ENCODE measurements at places on chromosomes 3 and 15.

DNA sequence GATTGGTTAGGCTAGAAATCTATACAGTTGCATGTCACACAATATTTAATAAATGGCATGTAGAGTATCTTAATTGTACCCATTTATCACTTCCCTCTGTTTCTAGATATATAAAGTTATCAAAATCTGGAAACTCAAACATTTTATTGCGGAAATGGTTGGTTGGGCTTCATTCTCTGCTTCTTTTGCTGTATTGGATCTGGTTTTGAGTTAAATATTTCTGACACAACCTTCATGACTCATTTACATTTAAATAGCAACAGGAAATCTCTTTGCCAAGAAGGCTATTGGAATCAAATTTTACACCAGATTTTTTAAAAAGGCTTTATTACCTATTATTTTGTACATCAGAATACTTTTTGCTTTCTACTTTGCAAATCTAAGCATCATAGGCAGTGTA lies 153.8 kb downstream of the EBLN2 start:
- no peak for DNase-seq

- no peak for DNase-seq
Observed at GRCh38 chr15:51856714-51857380, 27.4 kb downstream of the TMOD3 start.

- no peak for DNase-seq
Observed at GRCh38 chr15:63296195-63296594, 18.8 kb downstream of the APH1B start.

- no peak for DNase-seq
Observed at GRCh38 chr3:139307601-139308555, 35.9 kb upstream of the MRPS22 start.

- no peak for DNase-seq
Observed at GRCh38 chr3:167575000-167575600, 78.6 kb downstream of the WDR49 start.

GRCh38 chr3:43727930-43728329 lies 37.2 kb downstream of the ABHD5 start:
- DNase-seq = no peak

DNA sequence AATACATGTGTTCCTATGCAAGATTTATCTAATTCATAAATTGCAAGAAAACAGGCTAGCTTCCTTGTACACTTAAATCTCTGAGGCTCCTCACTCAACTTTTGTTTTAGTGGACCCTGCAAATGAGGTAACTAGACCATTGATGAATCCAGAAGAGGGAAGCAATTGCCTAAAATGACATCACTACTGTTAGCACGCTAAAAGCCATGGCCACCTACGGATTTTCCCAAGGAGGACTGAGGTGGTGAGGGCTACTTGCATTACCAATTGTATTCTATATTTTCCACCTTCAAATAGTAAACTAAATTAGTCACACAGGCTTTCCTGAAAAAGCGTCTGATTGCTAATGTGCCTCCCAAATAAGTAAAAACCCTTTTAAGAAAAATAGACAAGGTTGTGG lies 140.7 kb downstream of the GADL1 start:
- no peak for DNase-seq

DNA sequence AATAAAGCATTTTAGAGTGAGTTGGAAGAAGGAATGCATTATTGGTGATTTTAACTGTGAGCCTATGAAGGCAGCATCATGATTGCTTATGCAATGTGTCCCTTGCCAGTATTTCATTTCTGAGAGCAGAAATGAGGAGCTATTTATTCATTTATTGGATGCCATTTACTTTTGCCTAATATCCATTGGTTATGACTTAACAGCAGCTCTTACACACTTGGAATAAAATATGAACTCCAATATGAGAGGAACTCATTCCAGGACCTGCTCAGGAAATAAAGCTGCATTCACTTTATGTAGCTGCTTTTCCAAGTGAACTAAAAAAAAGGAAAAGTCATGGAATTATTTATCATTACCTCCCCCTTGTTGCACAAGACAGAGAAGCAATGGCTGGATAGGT lies 280.1 kb downstream of the LRTM1 start:
- DNase-seq = no peak

DNA sequence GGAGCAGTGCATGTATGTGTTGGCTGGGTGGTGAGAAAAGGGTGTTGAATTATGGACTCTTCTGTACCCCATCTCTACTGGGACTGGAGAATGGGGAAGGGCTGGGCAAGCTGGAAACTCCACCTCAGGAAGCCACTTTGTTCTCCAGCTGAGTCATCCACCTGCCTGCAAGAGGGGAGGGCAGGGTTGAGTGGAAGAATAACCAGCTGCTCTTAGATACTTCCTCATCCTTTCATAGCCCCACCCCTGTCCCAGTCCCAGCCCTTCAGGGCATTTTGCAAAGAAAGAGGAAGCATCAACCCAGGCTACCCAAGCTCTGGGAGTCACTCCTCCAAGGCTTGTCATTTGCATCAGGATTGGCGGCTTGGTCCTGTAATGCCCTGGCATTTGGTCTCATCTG lies 33.1 kb downstream of the RAB11A start:
- DNase-seq = no peak

- no peak for DNase-seq
Observed at GRCh38 chr3:132461544-132461943, 44.2 kb downstream of the DNAJC13 start.

GRCh38 chr3:172396400-172396799 lies 51.9 kb downstream of the GHSR start:
- no peak for DNase-seq

DNA sequence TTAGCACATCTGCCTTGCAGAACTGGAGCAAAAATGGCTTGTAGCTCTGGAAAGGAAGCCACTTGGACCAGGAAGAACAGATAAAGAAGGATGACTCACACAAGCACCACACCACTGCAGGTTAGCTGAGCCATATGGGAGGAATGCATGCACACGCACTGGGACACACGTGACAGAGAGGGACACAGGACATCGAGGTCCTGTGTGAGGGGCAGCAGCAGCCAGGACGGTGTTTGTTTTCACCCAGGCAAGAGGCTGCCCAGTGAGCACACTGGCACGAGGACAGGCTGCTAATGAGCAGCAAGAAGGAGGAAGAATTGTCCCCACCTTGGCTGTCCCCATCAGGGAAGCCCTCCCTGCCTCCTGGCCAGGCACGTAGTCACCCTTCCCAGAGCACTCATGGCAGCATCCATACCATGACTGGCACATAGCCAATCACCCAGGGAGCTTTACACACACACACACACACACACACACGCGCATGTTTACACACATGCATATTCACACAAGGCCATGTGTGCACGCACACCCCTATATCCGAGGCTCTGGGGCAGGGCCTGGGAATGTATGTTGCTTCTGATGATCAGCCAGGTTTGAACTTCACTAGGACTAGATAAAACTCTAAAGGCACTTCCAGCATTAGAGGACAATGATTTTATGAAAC lies 24.0 kb upstream of the SPTBN5 start:
- DNase-seq = no peak
